Activated gamma-delta T cell treated with anti-CD3 and anti-CD28 coated beads, Interleukin-2, amount 50 U/mL, for 16 hours (primary cell): ENCODE measurements at places on chromosomes 5 and 9.

- DNase-seq = no peak
Observed at GRCh38 chr5:122523776-122524175, 211.7 kb downstream of the SNCAIP start.

GRCh38 chr5:11531811-11532555 lies 372.3 kb downstream of the CTNND2 start:
- DNase-seq = no peak

DNA sequence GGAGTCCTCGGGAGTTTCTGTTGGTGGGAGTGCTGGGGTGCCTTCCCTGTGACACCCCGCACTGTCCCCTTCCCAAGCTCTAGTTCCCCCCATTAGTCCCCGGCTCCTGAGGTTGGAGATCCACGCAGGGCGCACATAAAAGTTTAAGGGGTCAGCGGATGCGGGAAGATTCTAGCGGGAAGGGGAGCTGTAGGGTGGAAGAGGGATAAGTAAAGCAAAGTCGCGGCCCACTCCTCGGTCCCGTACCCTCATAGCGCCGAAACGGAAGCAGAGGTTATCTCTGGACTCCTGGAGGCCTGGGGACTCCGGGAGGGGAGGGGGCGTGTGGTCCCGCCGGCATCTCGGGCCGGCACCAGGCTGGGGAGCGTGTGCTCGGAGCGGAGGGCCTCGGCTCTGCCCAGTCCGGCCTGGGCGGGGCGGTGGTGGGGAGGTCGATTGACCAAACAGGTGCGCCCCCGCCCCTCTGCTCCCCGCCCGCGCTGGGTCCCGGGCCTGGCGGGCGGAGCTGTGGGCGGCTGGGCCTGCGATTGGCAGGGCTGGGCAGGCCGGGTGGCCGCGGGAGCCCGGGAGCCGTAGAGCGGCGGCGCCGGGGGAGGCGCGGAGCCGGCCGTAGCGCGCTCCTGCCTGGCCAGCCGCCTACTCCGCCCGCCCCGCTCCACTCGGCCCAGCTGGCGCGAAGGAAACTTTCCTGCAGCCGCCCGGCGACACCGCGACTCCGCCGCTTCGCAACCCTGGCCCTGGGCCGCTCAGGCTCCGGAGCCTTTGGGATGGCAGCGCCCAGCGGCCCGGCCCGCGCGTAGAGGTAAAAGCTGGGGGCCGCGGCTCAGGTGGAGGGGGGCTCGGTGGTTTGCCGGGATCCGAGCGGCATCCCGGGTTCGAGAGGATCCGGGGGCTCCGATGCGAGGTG lies 52.2 kb upstream of the DAB2IP start:
- DNase-seq = no peak

- DNase-seq = no peak
Observed at GRCh38 chr5:34844106-34844505, 5.1 kb downstream of the TTC23L start.

DNA sequence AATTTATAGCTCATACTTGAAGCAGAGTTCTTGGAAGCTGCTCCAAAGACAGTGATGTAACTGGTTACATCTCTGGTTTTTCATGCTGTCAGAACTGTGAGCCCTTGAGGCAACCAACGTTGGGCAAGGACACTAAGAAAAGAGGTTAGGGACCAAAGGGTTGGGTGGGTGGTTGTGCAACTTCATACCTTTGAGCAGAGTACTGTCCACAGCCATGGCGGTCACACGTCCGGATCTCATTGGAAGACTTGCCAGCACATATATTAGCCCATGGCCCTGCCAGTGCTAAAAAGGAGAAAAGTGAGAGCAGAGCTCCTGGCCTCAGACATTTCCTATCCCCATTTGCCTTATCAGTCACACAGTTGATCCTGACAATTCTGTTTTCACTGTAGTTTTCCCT lies 2.1 kb downstream of the LECT2 start:
- no peak for DNase-seq

DNA sequence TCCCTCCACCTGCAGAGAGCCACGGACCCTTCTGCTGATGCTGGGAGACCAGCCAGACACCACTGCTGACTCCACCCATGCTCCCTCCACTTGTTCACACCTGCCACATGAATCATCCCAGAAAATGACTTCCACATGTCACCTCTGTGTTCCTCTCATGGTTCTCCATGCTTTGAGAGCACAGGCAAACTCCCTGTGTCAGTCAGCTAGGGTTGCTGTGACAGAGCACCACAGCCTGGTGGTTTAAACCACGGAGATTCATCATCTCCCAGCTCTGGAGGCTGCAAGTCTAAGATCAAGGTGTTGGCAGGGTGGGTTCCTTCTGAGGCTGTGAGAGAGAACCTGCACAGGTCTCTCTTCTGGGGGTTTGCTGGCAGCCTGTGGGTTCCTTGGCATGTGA lies 381.4 kb downstream of the GADD45G start:
- no peak for DNase-seq

DNA sequence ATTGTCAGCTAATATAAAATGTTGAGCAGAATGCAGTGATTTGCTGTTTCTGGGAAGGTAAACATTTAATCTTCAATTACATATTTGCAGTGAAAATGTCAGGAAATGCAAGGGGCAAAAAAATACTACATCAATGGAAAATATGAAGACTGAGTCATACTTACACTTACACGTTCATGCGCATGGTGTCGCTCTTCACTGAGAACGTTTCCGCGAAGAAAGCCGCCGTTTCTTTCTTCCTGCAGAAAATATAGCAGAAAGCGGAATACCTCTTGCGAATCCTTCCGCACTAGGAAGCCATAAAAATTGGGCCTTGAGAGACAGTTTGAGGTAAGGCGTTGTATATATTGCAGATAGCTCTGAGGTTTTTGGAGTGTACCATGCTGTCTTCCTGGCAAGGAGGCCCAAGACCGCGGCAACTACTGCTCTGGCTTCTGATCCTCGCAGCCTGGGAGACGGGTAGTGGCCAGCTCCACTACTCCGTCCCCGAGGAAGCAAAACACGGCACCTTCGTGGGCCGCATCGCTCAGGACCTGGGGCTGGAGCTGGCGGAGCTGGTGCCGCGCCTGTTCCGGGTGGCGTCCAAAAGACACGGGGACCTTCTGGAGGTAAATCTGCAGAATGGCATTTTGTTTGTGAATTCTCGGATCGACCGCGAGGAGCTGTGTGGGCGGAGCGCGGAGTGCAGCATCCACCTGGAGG lies at the start of gene PCDHA13:
PCDHA13 (plus strand) TSS at position 236 of the 702 bp plus-strand sequence; CDS start at position 381, 145 bp downstream.
- DNase-seq = no peak

DNA sequence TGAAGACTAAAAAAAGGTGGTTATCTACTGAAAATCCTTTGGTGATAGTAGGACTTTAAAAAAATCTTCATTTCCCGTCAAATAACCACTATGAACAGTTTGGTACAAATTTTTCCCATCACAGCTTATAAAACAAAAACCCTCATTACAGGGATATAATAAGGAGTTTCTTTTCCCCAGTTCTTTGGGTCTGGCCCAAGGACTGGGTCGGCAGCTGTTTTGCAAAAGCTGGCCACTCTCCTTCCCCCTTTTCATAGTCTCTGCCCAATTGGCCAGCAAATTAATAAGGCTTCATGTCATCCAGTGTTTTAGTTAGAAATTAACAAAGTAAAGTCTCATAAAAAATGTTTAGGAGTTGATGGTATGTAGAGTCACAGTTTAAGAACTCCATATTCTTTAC lies 47.0 kb upstream of the PDE8B start:
- DNase-seq = no peak

GRCh38 chr9:111966861-111967291 lies 70.3 kb downstream of the UGCG start:
- no peak for DNase-seq

GRCh38 chr5:32712481-32713360 lies 1.6 kb downstream of the NPR3 start:
- no peak for DNase-seq

DNA sequence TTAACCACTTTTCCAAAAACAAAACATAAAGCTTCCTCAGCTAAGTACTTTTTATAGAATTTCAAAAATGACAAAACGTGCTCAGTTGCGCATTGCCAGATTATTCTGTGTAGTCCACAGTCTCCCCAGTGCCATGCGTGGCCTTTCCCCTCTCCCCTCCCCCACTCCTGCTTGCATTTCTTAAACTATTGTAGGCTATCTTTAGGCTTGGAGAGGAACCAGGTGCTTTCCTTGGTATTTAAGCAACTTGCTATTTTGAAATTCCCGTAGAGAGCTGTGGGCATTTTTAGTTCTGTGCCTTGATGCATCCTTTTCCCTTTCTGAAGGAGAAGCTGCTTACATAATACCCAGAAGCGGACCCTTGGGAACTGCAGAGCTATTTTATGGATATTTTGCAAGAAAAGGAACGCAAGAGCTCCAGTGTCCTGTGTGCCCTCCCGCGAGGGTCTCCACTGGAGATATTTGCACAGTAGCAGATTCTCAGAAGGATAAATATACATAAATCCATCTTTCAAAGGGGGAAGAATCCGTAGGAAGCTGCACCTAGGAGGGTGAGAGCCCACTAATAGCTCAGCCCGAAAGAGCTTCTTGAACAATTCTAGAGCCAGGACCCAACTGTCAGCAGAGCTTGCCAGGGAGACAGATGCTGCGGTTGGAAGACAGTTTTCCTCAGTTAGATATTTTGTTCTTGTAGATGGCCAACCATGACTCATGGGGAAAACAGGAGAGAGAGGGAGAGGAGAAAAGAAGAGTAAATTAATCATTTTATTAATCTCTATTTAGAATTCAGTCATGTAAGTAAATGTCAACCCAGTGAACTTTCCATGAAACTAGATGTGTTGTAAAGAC lies 1298.3 kb upstream of the WWC1 start:
- DNase-seq = no peak

DNA sequence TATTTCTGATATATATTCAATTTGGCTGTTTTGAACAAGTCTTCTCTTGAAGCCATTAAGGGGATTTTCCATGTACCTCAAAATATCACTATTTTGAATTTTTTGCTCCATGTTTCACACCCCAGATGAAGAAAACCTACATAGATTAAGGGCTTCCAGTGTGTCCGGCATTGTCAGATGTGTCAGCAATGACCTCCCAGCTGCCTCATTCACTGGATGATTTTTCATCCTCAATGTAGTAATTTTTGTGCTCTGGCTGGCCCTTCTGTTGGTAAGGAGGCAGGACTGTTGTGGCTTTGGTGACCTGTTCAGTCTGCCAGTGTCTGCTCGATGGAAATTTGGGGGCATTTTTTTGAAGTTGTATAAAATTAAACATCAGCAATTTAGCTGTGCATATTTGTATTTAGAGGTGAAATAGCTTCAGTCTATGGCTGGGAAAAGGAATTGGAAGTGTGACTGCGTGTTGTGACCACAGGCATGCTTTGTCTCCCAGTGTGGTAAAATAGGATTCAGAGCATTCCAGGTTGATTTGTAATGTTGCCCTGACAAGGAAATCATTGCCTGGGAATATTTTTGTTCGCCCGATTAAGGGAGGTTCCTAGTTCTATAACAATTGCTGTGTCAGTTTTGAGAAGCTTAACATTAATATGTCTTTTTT lies 312.4 kb downstream of the ARHGEF28 start:
- DNase-seq = no peak

DNA sequence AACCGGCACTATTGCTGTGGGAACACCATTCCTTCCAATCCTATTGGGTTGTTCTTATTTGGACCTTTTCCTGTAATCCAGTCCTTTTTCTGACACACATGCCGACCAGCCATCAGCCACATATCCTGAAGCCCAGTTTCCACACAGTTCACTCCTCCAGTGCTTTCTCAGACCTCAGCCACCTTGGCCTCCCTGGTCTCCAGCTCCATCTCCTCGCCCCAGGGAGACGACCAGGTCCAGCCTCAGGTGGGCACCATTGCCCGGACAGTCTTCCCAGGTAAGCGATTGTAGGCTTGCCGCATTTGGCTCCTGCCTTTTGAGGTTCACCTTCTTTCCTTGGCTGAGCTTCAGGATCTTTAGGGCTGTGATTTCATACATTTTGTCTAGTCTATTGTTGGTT lies 15.2 kb upstream of the TERT start:
- DNase-seq = no peak

GRCh38 chr9:88291056-88291455 lies 97.2 kb upstream of the SPIN1 start:
- no peak for DNase-seq

- DNase-seq = no peak
Observed at GRCh38 chr5:42745856-42746255, 10.8 kb upstream of the CCDC152 start.

- DNase-seq = no peak
Observed at GRCh38 chr5:103724271-103724670, 161.7 kb upstream of the NUDT12 start.

DNA sequence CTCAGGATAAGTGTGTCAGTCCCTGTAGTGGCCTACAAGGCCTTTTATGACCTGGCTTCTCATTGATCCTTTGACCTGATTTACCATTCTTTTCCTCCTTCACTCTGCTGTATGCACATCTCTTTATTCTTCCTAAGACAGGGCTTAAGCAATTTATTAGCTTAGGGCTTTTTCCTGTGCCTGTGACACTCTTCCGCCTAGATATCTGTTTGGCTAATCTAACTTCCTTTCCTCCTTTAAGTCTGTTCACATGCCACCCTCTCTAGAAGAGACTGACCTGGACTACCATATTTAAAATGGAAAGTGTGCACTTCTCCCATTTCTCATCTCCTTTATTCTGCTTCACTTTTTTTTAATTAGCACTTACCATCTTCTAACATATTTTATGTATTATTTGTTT lies 29.1 kb downstream of the FOCAD start:
- DNase-seq = no peak

DNA sequence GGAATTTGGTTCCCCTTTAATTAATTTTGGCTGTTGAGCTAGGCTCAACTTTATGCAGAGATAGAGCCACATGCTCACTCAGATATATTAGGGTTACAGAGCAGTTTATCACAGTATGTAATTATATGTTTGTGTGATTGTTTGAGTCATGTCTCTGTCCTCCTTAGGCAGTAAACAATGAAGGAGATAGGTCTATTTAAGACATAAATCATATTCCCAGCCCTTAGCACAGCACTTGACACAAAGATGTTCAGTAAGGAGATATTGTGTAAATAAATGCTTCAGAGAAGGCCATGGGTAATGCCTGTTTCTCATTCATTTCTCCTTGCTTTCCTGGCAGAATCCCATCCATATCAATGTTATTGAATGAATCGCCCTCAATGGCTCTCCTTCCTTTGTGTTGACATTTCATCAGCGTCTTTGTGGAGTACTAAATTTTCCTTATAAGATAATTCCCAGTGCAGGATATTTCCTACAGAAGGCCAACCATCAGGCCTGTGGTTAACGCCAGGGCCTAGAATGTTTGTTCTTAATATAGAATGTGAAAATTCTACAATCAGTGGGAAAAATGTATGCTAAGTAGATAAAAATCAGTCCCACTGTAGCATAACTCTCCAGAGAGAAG lies 408.0 kb downstream of the EBF1 start:
- no peak for DNase-seq

GRCh38 chr9:118331622-118332045 lies 627.4 kb downstream of the TLR4 start:
- no peak for DNase-seq
